NCI-H748 treated with DMSO at 0.1 percent for 48 hours (cell line): ENCODE measurements at places on chromosomes 7 and 10.

GRCh38 chr10:8296090-8296733, 241.7 kb downstream of the GATA3 start:
- no peak for DNase-seq

DNA sequence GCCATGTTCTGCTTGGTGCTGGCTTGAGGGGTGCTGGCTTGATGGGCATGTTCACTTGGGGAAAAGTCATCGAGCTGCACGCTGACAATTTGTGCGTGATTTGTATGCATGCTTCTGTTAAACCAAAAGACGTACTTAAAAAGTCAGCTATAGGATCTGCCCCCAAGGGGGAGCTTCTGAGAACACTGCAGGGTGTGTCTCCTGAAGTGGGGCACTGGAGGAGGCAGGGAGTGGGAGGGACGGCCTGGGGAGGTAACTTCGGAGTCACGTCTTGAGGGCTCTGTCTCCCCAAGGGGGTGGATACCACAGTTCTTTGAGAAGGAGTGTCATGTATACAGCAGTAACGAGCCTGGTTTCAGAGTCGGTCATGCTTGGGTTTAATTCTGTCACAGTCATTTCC, 406.5 kb downstream of the PLXNA4 start:
- DNase-seq = no peak

GRCh38 chr7:90764848-90765570, 168.9 kb downstream of the CDK14 start:
- DNase-seq = no peak

DNA sequence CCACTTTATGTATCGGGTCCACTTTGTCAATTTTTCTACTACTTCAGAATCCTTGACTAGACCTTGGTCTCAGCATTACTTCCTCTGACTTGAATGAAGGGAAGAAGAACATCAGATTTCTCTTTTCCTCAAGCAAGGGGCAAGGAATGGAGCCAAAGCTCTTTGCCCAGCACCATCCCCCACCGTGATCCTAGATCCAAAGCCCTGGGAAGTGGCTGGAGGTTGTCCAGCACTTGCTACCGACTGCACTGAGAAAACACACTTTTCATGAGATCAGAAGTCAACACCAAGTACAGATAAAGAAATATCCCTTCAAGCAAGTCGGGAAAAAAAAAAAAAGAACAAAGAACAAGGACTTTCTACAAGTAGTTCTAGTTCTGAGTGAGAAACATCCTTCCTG, 102.1 kb upstream of the DDC start:
- no peak for DNase-seq

GRCh38 chr7:30863706-30864035, 48.0 kb upstream of the AQP1 start:
- no peak for DNase-seq

DNA sequence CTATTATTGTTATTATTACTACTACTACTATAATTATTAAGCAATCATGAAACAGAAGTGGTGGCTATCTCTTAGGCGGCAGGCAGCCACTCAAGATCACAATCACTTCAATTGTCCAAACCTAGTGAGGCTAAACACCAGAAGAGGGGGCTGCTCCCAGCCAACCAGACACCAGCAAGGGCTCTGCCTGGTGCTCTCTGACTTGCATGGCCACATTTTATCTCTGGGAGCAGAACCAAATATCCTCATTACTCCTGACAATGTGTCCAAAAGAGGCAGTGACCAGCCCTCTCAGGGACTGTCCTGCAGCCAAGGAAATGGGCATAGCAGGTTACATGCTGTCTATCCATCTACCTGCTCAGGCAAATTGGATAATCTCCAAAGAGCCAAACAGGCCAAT, 187.4 kb upstream of the PDE1C start:
- no peak for DNase-seq

- no peak for DNase-seq
Measured at GRCh38 chr10:113431398-113432160, 121.3 kb upstream of the HABP2 start.

GRCh38 chr7:41705109-41705901, 2.4 kb upstream of the INHBA start:
- DNase-seq = no peak

- no peak for DNase-seq
Measured at GRCh38 chr10:997266-998022, 9.2 kb downstream of the GTPBP4 start.

- no peak for DNase-seq
Measured at GRCh38 chr7:150962553-150963399, 15.3 kb downstream of the KCNH2 start.

DNA sequence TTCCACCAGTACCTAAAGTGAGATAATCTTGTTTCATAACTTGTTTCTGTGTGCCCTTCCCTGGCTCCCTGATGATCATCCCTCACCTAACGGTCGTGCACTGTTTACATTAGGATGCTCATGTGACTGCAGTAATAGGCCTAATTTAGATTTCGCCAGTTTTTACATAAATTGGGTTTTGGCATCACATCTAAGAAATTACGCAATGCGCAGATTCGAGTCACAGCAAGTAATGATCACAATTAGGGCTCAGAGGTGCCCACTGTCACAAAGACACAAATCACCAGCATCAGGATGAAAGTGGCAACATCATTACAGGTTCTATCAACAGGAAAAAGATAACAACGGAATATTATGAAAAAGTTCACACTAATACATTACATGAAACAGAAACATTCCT, 94.7 kb downstream of the LARP4B start:
- DNase-seq = no peak

DNA sequence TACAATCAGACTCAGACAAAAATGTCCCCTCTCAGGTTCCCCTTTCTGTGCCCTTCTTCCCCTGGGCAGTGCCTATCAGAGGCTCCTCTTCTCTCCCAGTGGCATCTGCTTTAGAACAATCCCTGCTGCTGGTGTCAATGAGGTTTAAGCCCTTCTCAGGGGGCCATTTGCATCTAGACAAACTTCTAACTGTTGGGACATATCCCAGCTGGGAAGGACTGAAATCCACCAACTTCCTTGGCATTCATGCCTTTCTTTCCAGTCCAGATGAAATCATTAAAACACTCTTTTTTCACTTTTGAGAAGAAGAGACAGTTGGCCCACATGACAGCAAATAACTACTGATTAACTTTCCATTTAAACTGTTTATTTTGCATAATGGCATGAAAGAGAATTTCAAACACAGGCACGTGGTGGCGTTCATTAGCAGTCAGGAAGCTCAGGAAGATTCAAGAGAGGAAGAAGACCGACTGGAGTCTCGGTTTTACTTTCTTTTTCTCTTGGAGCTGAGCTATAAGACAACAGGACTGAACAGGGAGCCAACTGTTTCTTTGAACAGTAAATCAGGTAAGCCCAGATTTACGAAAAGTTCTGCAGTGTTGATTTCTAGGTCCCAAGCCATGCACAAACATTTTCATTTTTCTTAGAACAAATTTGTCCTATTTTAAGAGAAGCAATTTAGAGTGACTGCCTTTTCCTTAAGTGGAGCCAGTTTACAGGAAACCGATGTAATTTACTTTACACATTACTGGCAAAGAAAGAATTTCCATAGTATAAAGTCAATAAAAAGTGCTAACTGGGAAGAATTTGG, at the start of gene GIMAP2:
Gene GIMAP2, plus strand, starts transcription at position 488 of the 811 bp plus-strand sequence. CDS start 1,354 bp downstream, outside the sequence.
- no peak for DNase-seq

DNA sequence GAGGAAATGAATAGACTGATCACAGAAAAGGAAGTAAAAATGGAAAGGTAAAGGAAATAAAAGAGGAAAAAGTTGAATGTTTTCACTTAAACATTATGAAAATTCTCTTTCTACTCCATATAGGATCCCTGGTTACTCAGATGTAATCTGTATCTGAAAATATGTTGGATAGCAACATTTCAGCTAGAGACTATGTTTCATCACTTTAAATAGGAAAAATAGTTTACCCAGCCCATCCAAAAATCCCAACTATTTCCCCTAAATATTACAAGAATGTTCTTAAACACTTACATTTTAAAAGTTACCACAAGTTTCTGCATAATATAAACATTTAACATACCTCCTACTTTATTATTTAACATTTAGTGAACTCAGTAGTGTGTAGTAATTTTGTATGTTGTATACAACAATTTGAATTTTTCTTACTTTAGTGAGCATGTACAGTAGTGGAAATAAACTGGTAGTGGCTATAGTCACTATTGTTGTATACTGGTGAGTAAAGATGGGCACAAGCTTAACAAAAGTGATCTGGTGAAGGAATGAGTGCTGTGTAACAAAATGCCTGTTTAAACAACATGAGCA, 27.1 kb downstream of the SLF2 start:
- no peak for DNase-seq

DNA sequence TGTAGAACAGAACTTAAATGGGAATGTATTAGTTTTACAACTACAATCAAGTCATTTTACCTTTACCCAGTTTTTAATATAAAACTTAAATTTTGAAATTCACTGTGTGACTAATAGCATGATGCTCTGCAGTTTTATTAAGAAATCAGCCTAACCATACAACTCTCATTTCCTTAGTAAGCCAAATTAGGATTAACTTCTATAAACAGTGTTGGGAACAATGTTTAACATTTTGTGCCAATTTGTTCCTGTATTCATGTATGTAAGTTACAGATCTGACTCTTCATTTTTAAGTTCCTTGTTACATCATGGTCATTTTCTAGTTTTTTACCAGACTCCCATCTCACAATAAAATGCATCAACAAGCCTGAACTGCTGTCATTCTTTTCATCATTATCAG, 209.8 kb downstream of the ZEB1 start:
- DNase-seq = no peak

GRCh38 chr7:130940907-130941306, 206.9 kb upstream of the KLF14 start:
- DNase-seq = no peak

GRCh38 chr7:105853931-105854419, 22.4 kb downstream of the ATXN7L1 start:
- DNase-seq = no peak

GRCh38 chr7:131459256-131459655, 97.2 kb downstream of the PODXL start:
- no peak for DNase-seq

- no peak for DNase-seq
Measured at GRCh38 chr10:14723052-14723689, 51.5 kb downstream of the FAM107B start.

DNA sequence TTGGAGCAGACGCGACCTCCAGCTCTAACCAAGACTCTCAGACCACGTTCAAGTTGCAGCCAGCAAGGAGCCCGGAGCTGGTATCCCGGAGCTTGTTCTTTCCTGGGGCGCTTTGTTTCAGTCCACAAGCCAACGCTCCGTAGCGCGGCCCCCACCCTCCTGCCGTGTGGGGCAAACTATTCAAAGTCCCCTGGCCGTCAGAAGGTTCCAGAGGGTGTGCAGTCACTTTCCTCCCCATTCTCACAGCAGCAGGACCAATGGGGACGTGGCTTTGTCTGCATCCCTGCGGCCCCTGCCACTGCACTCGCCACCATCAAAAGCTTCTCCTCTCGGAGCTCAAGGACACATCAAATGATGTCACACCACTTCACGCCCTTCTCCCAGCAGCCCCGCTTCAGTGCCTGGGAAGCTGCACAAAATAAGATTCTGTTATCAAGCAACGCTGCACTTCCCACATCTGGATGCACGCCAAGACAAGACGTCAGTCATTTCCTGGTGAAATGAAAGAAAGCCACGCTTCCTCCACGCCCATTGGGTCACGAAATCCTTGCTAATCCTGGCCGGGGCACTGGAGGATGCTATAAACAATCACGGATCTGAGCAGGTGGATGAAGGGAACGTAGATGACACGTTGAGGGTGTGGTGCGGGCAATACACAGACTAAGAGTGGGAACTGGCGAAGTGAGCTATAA, 348.2 kb downstream of the PTPRN2 start:
- peak; percentile 74 for DNase-seq

GRCh38 chr10:114648368-114648767, 9.7 kb downstream of the ABLIM1 start:
- no peak for DNase-seq

DNA sequence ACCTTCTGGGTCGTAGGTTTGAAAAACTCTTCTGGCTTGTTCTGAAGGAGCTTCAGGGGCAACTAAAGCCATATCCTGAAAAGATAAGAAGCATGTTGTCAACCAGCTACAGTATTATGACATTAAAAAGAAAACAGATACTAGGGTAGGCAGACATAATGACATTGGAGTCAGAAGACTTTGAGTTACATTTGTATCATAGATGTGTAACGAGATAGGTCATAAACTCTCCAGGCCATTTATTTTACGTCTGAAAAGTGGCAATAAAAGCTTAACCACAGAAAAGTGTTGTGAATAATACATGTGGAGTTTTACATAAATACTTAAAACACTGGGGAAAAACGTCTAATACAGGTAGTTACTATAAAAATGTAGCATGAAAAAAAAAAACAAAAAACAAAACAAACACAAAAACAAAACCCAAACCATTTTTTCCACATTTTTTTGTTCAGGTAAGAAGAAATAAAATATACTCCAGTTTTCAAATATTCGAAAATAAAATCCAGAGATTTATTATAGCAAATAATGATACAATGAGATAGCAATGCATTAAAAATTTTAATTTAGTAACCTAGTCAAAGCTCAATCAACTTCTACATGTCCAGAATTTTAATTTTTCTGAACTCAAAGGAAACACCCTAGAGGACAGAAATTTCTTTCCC, 64.1 kb downstream of the MINDY3 start:
- no peak for DNase-seq

DNA sequence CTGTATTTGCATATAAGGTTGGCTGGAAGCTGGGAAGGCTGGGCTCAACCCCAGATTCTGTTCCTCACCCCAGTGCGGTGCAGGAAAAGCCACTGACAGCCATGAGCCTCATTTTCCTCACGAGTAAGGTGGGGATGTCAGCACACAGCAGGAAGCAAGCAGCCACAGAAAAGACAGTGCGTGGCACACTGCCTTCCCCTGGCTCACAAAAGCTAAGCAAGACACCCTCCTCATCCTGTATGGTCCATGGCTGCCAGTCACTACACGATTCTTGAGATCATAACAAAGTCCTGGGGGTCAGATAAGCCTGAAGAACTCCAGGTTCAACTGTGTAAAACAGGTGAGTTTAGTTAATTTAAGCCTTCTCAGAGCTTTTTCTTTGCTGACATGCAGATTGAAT, 28.9 kb upstream of the DDC start:
- DNase-seq = no peak

GRCh38 chr7:38953971-38954370, 23.7 kb upstream of the POU6F2 start:
- DNase-seq = no peak

DNA sequence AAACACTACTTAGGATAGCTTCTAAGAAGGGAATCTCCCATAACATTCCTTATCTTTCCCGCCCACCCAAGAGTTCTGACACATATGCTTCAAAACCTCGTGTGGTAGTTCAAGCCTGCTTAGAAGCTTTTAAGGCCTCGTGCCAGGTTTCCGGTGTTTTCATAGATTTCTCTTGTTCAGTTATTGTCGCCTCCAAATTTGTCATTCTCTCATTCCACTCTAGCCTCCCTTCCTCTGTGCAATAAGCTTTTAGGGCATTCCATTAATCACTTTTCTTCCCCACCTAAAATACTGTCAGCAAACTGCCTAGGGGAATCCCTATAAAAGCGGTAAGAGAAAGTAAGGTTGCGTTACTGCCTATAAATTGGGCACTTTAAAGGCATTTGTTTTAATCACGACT, 718 bp upstream of the BPGM start:
- DNase-seq = no peak
